Activated B cell treated with CpG ODN at 0.5 μM for 24 hours (primary cell): ENCODE measurements at places on chromosomes 1 and 21. TPM values are rescaled to one million over a fixed set of nuclear protein-coding genes. Genes with fewer than 3 reads are reported as not detected.

The S100A3 gene
- not detected in 2 replicates for total RNA-seq

The KDM5B gene
- 34.7 and 43.5 TPM in 2 replicates for total RNA-seq

The DISP3 gene
- total RNA-seq = 0.42 and 0.44 TPM in 2 replicates

GRCh38 chr1:65264197-65264929, 45.0 kb upstream of the DNAJC6 start:
- H3K36me3 ChIP-seq = no peaks in the 10 kb centered on the region
- no peak overlapping the region for H3K27ac ChIP-seq
- peaks cover 16% of the 10 kb centered on the region for H3K4me1 ChIP-seq
- DNase-seq = no peak
- H3K27me3 ChIP-seq = peaks cover 36% of the 10 kb centered on the region
- H3K4me3 ChIP-seq = no peak overlapping the region

DNA sequence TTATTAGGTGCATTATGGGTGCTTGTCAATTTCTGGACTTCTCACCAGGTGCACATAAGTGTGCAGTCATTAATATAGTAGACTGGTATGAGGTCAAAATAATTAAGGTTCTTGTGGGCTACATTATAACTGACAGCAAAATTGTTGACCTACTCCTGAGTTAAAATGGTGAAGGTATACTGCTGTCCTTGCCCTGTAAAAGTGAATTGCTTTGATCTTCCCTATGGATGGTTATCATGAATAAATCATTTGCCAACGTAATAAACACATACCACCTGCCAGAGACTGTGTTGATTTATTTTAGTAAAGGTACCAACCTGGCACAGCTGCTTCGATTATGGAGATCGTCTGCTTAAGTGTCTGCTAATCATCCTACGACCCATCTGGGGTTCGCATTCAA, 201.6 kb upstream of the KCNK2 start:
- no peak overlapping the region for H3K4me3 ChIP-seq
- H3K36me3 ChIP-seq = no peaks in the 10 kb centered on the region
- H3K4me1 ChIP-seq = no peaks in the 10 kb centered on the region
- DNase-seq = no peak
- no peaks in the 10 kb centered on the region for H3K27me3 ChIP-seq
